ENCODE measurements at places on chromosomes 1 and 21. TPM values are rescaled to one million over a fixed set of nuclear protein-coding genes. Genes with fewer than 3 reads are reported as not detected.

The GUCA2B gene
- total RNA-seq: not detected

The TEDDM1 gene
- not detected for total RNA-seq

DNA sequence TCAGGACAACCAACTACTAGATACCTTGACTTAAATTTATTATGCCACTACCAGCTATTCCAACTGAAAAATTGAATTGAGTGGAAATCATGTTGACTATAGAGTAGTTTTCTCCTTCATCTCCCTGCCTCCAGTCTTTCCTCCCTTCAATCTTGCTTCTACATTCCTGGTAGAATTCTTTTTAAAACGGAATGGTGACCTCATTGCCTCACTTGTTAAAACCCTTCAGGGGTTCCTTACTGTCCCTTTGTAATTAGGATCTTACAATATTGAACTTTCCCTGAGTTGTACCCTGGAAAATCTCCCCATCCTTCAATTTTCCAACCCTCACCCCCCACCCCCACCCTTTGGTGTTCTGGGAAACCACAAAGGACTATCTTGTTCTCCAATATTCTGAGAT, 82.8 kb upstream of the ZNF326 start:
- DNase-seq: no peak
- H3K4me3 ChIP-seq: no peak overlapping the region
- no peaks in the 10 kb centered on the region for H3K36me3 ChIP-seq
- no peaks in the 10 kb centered on the region for H3K27me3 ChIP-seq
- H3K27ac ChIP-seq: peak overlapping the region; percentile 15

The CDC7 gene
- total RNA-seq: 9.1 TPM

DNA sequence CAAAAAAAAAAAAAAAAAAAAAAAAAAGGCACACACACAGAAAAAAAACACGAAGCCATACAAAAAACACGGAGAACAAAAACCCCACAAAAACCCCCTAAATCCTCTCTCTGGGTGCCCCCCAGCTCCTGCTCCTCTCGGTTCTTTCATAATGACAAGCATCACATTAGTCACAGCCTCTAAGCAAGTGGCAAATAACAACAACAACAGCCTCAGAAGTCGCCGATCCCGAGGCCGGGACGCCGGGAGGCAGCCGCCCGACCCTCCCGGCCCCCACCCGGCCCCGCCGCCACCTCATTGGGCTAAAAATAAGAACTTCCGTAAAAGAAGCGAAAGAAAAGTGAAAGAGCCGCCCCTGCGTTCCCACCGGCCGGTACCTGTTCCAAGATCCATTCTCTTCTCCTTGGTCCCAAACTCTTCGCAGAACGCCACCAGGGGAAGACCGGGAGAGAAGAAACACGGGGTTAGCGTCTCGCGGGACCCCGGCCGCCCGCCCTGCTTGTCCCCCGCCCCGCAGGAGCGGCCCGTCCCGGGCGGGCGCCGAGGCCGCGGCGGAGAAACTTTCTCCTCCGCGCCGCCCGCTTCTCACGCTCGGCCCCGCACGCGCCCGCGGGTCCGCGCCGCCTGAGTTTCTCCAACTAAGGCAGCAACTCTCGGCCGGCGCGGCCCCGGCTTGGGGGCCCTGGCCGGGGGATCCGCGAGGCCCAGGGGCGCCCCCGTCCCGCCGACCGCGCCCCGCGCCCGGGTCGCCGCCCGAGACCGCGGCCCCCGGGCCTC, 102.8 kb downstream of the CASZ1 start:
- no peaks in the 10 kb centered on the region for H3K36me3 ChIP-seq
- H3K27ac ChIP-seq: peak overlapping the region; percentile 87
- peaks cover 9% of the 10 kb centered on the region for H3K4me1 ChIP-seq
- peak overlapping the region; percentile 91 for H3K4me3 ChIP-seq
- DNase-seq: peak; percentile 42

The CD1E gene
- total RNA-seq: not detected

The DIO1 gene
- not detected for total RNA-seq

DNA sequence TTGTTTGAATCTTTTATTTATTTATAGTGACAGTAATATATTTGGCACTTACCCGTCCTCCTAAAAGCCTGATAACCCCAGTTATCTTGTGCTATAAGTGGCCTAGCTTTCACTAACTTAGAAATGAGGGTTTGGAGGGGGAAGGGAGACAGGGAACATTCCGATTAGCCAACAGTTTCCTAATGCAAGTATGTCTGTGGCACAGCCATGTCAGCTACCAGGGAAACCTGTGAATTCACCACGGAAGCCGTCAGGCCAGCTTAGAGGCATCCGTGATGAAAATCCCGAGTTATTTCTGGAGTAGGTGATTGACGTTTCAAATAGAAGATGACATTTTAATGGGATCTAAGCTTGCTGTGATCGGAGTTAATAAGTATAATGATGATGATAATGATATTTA, 39.4 kb upstream of the BCL10 start:
- DNase-seq: no peak
- H3K4me3 ChIP-seq: no peak overlapping the region
- peaks cover 52% of the 10 kb centered on the region for H3K27me3 ChIP-seq
- no peaks in the 10 kb centered on the region for H3K36me3 ChIP-seq

GRCh38 chr1:204961765-204962419, 81.1 kb upstream of the CNTN2 start:
- H3K27ac ChIP-seq: no peak overlapping the region
- no peak overlapping the region for H3K4me3 ChIP-seq
- H3K27me3 ChIP-seq: peaks cover 16% of the 10 kb centered on the region
- no peaks in the 10 kb centered on the region for H3K36me3 ChIP-seq
- DNase-seq: no peak

- peaks cover 70% of the 10 kb centered on the region for H3K4me1 ChIP-seq
- peak overlapping the region; percentile 18 for H3K27ac ChIP-seq
- no peaks in the 10 kb centered on the region for H3K27me3 ChIP-seq
- H3K36me3 ChIP-seq: no peaks in the 10 kb centered on the region
- peak overlapping the region; percentile 51 for H3K4me3 ChIP-seq
Observed at GRCh38 chr1:9798236-9799130, 25.3 kb downstream of the CLSTN1 start.

The EDN2 gene
- not detected for total RNA-seq

DNA sequence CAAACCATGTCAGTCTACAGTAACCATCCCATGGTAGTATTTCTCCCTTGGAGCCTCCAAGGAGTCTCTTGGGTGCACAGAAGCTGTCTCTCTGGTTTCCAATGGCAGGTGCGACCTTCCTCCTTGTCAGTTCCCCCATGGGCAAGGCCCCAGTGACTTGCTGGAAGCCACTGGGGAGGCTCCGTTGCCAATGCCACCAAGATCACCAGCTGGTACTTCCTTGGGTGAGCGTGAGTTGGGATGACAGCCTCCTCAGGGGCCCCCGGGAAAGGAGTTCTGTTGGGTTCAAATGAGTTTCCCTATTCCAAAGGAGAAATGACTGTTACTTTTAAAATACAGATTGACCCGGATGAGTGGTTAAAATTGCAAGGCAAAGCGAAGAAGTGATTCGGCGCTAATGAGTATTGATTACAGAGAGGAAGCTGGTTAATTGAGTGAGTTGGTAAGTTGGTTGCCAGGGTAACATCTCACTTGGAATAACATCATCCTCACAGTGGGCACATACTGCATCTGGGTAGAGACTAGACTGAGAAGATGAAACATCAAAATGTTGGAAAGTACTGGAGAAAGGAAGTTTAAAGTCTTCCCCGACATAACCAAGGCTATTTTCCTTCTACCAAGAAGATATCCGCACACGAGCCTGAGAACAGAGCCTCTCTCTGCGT, 53.0 kb upstream of the LAPTM5 start:
- H3K27ac ChIP-seq: no peak overlapping the region
- peaks cover 2% of the 10 kb centered on the region for H3K4me1 ChIP-seq
- no peak for DNase-seq
- no peak overlapping the region for H3K4me3 ChIP-seq
- H3K27me3 ChIP-seq: peaks cover 4% of the 10 kb centered on the region
